Fibroblast of skin of left biceps (primary cell): ENCODE measurements at places on chromosomes 2 and 18.

- no peak for DNase-seq
Measured at GRCh38 chr2:159075727-159076126, 107.3 kb downstream of the TANC1 start.

- DNase-seq = no peak
Measured at GRCh38 chr2:167510071-167510759, 621.9 kb downstream of the XIRP2 start.

- DNase-seq = no peak
Measured at GRCh38 chr18:25029802-25030201, 322.2 kb downstream of the ZNF521 start.

DNA sequence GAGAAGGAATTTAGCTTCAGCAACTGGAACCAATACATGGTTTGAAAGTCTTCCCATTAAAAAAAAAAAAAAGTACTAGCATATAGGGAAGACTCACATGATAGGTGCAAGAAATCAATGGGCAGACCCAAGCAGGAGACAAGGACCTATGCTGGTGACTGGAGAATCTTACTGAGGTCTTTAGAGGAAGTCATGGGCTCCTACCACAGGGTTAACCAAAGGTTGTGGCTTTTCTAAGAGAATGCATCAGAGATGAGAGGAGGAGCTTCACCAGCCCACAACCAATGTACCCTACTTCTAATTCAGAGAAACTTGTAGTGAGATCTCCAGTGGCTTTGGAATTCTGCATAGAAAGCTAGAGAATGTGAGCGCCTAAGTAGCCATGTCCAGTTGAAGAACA lies 207.4 kb downstream of the NCKAP5 start:
- DNase-seq = no peak

DNA sequence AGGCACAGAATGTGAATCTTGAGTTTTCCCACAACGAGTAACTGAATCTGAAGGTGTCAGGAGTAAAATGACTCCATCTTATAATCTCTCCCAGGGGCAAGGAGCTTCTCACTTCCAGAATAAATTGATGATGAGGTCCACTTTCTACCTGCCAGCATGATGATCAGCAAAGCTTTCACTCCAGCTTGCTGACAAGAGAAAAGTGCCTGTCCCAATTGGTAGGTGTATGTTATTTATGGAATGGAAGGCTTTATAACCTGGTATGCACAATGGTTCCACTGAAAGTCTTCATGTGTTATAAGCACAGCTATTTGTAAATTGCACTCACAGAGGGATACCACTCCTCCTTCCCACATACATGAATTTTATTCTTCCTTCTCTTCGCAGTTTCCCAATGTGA lies 401.0 kb upstream of the UBE2E3 start:
- DNase-seq = no peak

GRCh38 chr2:20145497-20146193 lies 79.3 kb downstream of the SDC1 start:
- no peak for DNase-seq

- no peak for DNase-seq
Measured at GRCh38 chr2:120963997-120964705, 228.5 kb downstream of the GLI2 start.

- DNase-seq = no peak
Measured at GRCh38 chr2:164009756-164010337, 274.0 kb upstream of the FIGN start.

- no peak for DNase-seq
Measured at GRCh38 chr2:151120011-151120410, 141.7 kb downstream of the RBM43 start.

GRCh38 chr2:39266139-39266805 lies 22.5 kb upstream of the CDKL4 start:
- DNase-seq = no peak

DNA sequence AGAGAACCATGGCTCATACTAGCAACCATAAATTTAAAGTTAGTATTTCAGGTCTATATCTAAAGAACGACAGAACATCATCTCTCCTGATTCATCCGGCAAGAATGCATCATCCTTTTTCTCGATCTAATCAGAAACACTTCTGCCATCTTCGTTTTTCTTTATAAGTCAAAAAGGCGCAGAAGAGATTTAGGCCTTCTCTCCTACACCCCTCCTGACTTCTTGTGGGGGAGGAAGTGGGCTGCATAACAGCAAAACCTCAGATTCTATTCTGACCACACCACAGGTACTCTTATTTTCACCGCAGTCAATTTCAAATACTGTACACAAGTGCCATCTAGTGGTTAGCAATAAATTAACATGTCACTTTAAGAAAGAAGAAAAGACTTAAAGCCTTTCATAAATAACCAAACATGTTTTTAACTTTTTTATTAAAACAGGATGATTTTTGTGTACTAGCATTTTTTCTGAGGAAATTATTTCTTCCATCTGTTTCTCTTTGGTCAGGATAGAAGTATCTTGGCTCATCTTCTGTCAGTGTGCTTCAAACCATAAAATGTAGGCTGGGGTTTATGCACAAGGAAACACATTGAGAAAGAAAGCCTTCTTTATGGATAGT lies 48.4 kb upstream of the PIK3C3 start:
- peak; percentile 37 for DNase-seq

DNA sequence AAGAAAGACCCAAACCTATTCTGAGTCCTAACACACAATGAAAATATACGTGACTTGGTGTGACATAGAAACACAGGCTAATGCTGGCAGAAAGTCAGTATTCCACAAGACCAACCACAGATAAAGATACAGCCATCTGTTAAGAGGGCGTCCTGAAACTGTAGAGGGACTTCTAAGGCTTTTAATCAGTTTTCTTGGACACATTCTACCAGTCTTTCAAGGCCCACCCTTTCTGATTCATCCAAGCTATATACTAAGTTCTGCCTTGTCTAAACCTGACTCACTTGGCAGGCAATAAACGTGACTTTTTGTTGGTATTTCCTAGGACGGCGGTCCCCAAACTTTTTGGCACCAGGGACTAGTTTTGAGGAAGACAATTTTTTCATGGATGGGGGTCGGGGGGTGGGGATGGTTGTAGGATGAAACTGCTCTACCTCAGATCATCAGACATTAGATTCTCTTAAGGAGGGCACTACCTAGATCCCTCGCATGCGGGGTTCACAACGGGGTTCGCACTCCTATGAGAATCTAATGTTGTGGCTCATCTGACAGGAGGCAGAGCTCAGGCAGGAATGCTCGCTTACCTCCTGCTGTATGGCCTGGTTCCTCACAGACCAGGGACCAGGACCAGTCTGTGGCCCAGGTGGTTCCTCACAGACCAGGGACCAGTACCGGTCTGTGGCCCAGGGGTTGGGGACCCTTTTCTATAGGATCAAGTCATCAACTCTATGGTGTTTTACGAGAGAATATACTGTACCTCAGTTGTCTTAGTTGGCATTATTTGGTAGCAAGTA lies 61.4 kb downstream of the SP3 start:
- DNase-seq = no peak

- DNase-seq = no peak
Measured at GRCh38 chr2:10301941-10302478, 694 bp upstream of the HPCAL1 start.
